HCT116 (cell line): ENCODE measurements at places on chromosomes 16 and 17.

GRCh38 chr17:59327981-59328290, 3.5 kb upstream of the YPEL2 start:
- DNase-seq: no peak

- no peak for DNase-seq
Observed at GRCh38 chr17:43437756-43438155, 39.0 kb downstream of the ARL4D start.

- no peak for DNase-seq
Observed at GRCh38 chr16:22364241-22364640, 10.2 kb downstream of the CDR2 start.

DNA sequence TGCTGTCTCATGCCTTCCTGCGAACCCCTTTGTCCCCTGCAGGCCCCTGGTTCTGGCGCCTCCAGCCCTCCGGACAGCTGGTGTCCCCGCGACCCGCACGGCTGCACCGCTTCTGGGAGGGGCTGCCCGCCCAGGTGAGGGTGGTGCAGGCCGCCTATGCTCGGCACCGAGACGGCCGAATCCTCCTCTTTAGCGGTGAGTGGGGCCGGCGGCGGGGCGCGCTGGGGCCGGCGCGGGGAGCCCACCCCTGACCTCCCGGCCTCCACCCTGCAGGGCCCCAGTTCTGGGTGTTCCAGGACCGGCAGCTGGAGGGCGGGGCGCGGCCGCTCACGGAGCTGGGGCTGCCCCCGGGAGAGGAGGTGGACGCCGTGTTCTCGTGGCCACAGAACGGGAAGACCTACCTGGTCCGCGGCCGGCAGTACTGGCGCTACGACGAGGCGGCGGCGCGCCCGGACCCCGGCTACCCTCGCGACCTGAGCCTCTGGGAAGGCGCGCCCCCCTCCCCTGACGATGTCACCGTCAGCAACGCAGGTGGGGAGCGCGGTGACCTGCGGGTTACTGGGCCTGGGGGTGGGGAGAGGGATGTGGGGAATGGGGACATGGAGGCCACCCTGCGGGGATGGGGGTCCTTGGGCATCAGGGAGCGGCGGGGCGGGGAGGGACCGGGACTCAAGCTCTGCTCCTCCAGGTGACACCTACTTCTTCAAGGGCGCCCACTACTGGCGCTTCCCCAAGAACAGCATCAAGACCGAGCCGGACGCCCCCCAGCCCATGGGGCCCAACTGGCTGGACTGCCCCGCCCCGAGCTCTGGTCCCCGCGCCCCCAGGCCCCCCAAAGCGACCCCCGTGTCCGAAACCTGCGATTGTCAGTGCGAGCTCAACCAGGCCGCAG, 7.1 kb upstream of the IL32 start:
- DNase-seq: peak; percentile 35

DNA sequence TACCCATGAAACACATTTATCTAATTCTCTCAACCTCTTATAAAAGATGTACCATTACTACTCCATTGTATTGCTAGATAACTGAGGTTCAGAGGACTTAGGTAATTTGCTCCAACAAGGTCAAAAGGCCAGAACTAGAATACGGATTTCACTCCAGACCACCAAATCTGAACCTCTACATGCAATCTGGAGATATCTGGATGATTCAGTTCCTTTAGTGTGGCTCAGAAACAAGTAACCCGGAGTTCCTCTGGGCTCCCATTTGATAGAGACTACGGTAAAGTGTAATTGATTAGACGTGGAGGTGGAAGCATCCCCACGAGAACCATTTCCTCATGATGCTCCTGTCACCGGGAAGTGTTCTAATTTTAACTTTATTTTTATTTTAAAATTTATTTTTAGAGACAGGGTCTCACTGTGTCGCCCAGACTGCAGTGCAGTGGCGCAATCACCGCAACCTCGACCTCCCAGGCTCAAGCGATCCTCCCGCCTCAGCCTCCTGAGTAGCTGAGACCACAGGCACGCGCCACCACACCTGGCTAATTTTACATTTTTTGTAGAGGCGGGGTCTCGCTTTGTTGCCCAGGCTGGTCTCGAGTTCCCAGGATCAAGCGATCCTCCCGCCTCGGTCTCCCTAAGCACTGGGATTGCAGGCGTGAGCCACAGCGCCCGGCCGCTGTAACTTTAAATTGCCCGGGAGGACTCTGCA, 608 bp upstream of the COX10 start:
- DNase-seq: no peak

DNA sequence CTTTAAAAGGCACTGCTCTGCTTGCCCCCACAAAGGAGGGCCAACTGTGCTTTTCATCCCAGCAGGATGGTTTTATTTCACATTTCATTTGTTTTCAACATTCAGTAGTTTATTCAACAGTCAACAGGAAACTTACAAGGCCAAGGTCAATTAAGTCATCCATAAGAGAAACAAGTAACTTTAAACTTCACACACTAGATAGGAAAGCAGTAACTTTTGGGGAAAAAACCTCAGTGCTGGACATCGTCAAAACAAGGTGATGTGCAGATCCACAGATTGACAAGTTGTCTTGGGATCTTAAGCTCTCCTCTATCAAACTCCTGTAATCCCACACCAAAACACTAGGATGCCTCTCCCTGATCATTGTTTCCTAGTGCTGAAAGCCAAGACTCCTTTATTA, 18.5 kb downstream of the NFE2L1 start:
- DNase-seq: no peak

DNA sequence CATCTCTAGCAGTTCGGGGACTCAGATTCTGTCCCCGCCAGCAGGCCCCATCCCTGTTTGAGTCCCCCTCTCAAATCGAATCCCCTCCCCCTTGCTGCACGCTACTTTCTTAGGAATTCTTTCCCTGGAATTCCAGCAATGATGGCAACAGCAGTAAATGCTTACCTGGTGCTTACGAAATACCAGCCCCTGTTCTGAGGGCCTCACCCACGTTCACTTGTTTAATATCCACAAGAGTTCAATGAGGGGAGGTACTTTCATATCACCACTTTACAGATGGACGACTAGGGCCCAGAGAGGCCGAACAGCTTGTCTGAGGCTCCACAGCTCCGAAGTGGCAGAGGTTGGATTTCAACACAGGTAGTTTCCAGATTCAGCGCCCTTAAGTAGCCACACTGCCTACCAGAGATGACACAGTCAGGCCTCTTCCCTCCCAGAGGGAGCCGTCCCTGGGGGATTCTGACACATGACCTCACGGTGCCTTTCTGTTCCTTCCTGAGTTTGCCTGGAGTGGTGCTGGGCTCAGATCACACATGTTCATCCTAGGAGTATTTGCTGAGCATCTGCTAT, 120.7 kb upstream of the GSE1 start:
- no peak for DNase-seq

- DNase-seq: no peak
Observed at GRCh38 chr16:69405757-69406156, 18.7 kb upstream of the CYB5B start.
